Common myeloid progenitor, CD34-positive (primary cell): ENCODE measurements at places on chromosomes 5 and 9.

GRCh38 chr5:143041461-143041860 is 271.3 kb downstream of the ARHGAP26 start:
- no peak for DNase-seq
- no peaks in the 10 kb centered on the region for H3K4me1 ChIP-seq
- H3K4me3 ChIP-seq: no peak overlapping the region
- no peaks in the 10 kb centered on the region for H3K27me3 ChIP-seq
- no peak overlapping the region for H3K27ac ChIP-seq
- H3K36me3 ChIP-seq: peaks cover 12% of the 10 kb centered on the region

DNA sequence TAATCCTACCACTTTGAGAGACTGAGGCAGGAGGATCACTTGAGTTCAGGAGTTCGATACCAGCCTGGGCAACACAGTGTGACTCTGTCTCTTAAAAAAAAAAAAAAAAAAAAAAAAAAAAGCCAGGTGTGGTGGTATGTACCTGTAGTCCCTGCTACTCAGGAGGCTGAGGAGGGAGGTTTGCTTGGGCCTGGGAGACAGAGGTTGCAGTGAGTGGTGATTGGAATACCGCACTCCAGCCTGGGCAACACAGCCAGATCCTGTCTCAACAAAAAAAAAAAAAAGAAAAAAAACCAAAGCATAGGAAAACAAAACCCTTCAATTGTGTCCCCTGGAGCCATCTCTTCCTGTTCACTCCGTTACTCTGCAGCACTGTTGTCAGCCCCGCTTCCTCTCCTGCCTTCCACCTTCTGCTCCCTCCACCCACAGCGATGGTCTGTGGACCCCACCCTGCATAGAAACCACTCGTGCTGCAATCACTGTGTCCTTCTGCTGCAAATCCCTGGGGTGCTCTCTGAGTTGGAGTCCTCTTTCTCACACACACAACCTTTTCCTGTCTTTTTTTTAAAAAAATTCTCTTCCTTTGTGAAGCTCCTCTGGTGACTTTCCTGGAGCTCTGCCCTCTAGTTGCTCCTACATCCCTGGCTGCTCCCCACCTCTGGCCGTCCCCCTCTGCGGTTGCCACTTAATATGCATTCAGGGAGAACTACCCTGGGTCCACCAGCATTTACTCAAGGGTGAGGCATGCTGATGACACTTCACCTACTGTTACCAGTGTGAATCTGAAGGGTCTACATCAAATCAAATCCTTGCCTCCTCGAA is 22.2 kb downstream of the CCT5 start:
- H3K36me3 ChIP-seq: no peaks in the 10 kb centered on the region
- H3K27me3 ChIP-seq: no peaks in the 10 kb centered on the region
- no peak overlapping the region for H3K27ac ChIP-seq
- DNase-seq: no peak

GRCh38 chr9:96556701-96557461 is 62.8 kb downstream of the CDC14B start:
- H3K36me3 ChIP-seq: no peaks in the 10 kb centered on the region
- H3K4me3 ChIP-seq: no peak overlapping the region
- H3K27ac ChIP-seq: no peak overlapping the region
- peaks cover 4% of the 10 kb centered on the region for H3K4me1 ChIP-seq

GRCh38 chr5:51488803-51489642 is 105.8 kb downstream of the ISL1 start:
- H3K4me3 ChIP-seq: no peak overlapping the region
- no peak overlapping the region for H3K27ac ChIP-seq
- DNase-seq: no peak
- no peaks in the 10 kb centered on the region for H3K27me3 ChIP-seq
- H3K4me1 ChIP-seq: no peaks in the 10 kb centered on the region
- no peaks in the 10 kb centered on the region for H3K36me3 ChIP-seq

DNA sequence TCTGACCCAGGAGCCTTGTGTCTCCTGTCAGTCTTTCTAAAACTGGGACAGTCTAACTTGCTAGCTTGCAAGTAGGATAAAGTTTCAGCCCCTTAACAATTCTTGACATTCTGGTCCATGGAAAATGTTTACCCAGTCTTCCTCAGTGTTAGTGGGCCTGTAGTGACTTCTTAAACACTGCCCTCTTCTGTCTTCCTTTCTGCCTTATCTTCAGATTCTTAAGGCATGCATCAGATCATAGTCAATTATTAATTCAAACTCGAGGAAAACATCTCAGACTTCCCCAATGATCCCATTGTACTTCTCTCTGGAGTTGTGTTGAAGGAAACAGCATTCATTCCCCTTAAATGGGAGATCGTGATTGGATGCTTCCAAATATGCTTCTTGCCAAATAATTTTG is 1199.8 kb downstream of the DTWD2 start:
- DNase-seq: peak; percentile 2
- no peak overlapping the region for H3K27ac ChIP-seq
- H3K36me3 ChIP-seq: no peaks in the 10 kb centered on the region
- H3K4me1 ChIP-seq: no peaks in the 10 kb centered on the region
- H3K27me3 ChIP-seq: no peaks in the 10 kb centered on the region

DNA sequence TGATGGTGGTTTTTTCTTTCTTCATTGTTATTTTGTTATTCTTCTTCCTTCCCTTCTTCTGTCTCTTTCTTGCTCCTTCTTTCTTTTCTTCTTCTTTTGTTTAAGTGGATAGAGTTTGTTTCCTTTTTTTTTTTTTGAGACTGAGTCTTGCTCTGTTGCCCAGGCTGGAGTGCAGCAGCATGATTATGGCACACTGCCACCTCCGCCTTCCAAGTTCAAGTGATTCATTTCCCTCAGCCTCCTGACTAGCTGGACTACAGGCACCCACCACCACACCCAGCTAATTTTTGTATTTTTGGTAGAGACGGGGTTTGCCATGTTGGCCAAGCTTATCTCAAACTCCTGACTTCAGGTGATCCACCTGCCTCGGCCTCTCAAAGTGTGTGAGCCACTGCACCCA is 40.3 kb downstream of the JAK2 start:
- H3K36me3 ChIP-seq: peaks cover 46% of the 10 kb centered on the region
- DNase-seq: no peak
- H3K27ac ChIP-seq: no peak overlapping the region
- H3K4me3 ChIP-seq: no peak overlapping the region
- no peaks in the 10 kb centered on the region for H3K4me1 ChIP-seq

- no peak within 1 kb of the TSS for H3K27ac ChIP-seq
- no peaks in the 10 kb centered on the region for H3K36me3 ChIP-seq
- H3K27me3 ChIP-seq: peaks cover 6% of the 10 kb centered on the region
- no peaks in the 10 kb centered on the region for H3K4me1 ChIP-seq
- DNase-seq: peak; percentile 96
These were observed at the start of gene NSG2 for GRCh38 chr5:174045470-174046025. NSG2 (plus strand) TSS chr5:174045706; CDS start chr5:174046756, 1,050 bp downstream.

DNA sequence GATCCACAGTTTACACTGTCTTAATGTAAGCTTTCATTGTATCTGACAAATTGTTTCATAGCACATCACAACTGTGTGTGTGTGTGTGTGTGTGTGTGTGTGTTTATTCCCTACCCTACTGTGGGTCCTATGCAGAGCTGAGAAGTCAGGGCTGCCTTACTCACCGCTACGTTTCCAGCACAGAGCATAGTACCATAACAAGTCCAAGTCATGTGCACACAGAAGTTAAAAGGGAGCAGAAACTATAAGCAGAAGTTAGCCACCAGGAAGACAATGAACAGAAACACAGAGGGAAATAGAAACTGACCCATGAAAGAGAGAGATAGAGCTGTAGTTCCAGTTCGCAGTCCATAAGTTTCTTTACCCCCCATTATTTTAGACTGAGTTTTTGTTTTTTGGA is 38.2 kb upstream of the DMXL1 start:
- no peaks in the 10 kb centered on the region for H3K27me3 ChIP-seq
- H3K4me3 ChIP-seq: no peak overlapping the region
- H3K4me1 ChIP-seq: peaks cover 3% of the 10 kb centered on the region
- H3K36me3 ChIP-seq: no peaks in the 10 kb centered on the region
- peak; percentile 53 for DNase-seq

- DNase-seq: no peak
- no peaks in the 10 kb centered on the region for H3K27me3 ChIP-seq
- H3K4me1 ChIP-seq: no peaks in the 10 kb centered on the region
- no peak overlapping the region for H3K27ac ChIP-seq
- H3K4me3 ChIP-seq: no peak overlapping the region
- H3K36me3 ChIP-seq: no peaks in the 10 kb centered on the region
These were observed 155.5 kb upstream of the PPP1R2B start for GRCh38 chr5:156694598-156694997.

DNA sequence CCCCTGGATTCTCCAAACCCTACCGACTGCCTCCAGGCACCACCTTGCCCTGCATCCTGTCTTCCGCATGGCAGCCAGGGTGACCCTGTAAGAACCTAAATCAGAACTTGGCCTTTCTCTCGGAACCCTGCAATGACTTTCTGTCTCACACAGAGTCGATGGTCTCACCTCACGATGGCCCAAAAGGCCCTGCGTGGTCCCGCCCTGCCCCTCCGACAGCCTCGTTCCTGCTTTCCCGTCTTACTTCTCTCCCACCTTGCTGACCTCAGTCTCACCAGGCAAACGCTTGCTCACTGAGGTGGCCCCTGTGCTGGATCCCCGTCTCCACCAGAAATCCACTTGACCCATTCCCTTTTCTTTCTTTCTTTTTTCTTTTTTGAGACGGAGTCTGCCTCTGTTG is 142.7 kb upstream of the PHYKPL start:
- H3K36me3 ChIP-seq: no peaks in the 10 kb centered on the region
- H3K27me3 ChIP-seq: peaks cover 9% of the 10 kb centered on the region
- no peaks in the 10 kb centered on the region for H3K4me1 ChIP-seq

- DNase-seq: no peak
- H3K27me3 ChIP-seq: no peaks in the 10 kb centered on the region
- H3K4me1 ChIP-seq: no peaks in the 10 kb centered on the region
- H3K4me3 ChIP-seq: no peak overlapping the region
These were observed 233.3 kb upstream of the ADAMTS16 start for GRCh38 chr5:4906786-4907185.

GRCh38 chr9:129750013-129750638 is 2.7 kb downstream of the PTGES start:
- peaks cover 25% of the 10 kb centered on the region for H3K27me3 ChIP-seq
- no peak overlapping the region for H3K27ac ChIP-seq
- peaks cover 10% of the 10 kb centered on the region for H3K4me1 ChIP-seq
- H3K4me3 ChIP-seq: no peak overlapping the region
- H3K36me3 ChIP-seq: no peaks in the 10 kb centered on the region

DNA sequence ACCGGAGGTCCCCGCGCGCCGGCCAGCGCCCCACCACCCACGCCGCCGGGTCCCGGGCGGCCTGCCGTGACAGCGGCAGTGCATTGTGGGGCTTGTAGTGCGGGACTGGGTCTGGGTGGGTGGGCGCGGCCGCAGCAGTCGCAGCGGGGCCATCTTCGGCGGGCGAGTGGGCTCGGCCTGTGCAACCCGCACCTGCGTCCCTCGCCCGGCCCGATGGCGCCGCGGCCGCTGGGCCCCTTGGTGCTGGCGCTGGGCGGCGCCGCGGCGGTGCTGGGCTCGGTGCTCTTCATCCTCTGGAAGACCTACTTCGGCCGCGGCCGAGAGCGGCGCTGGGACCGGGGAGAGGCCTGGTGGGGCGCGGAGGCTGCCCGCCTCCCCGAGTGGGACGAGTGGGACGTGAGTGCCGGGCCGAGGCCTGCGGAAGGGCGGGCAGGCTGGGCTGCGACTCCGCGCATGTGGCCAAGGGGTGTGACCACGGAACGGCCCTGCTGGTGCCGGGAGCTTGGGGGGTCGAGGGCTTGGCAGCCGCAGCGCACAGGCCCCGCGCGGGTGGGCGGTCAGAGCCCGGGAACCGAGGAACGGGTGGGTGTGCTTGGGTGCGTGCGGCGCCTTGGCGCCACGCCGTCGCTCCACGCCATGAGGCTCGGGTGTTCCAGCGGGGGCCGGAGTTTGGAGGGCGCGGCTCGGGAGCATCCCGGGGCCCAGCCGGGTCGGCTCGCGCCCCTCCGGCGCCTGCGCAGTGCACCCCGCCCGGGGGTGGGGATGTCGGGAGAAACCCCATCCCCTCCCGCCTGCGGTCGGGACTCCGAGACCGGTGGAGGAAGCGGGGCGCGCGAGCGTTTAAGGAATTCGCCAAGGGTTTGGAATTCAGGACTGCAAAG is at the start of gene ARL10:
TSS of gene ARL10 (plus strand) at position 137 of the 881 bp plus-strand sequence. CDS start at position 214, 77 bp downstream.
- no peak within 1 kb of the TSS for H3K27ac ChIP-seq
- no peaks in the 10 kb centered on the region for H3K36me3 ChIP-seq
- DNase-seq: peak; percentile 17
- H3K4me1 ChIP-seq: peaks cover 26% of the 10 kb centered on the region

DNA sequence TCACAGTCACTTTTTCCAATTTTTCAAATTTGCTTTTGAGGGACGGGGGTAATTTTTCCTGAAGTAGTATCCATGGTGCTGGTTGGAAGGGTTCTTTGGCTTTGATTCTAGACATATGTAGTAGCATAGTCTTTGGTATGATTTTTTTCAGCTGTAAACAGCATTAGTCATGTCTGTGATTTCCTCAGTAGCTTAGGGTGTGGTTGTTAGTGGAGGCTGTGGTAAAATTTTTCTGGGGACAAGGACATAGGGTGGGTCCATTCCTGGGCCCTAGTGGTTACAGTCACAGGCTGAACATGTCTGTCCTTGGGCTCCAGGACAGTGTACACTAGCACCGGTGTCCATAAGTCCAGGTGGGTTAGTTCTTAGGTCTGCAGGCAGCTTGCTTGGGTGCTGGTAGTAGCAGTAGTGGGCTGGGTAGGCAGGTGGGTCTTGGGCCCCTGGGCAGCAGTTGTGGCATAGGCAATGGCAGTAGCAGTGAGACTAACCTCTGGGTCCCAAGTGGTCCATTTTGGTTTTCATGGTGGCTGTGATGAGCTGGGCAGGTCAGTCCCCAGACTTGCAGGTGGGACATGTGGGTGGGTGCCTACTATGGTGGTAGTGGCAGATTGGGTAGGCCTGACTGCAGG is 100.0 kb upstream of the CXCL14 start:
- H3K27ac ChIP-seq: no peak overlapping the region
- no peak for DNase-seq
- H3K4me3 ChIP-seq: no peak overlapping the region
- no peaks in the 10 kb centered on the region for H3K36me3 ChIP-seq

DNA sequence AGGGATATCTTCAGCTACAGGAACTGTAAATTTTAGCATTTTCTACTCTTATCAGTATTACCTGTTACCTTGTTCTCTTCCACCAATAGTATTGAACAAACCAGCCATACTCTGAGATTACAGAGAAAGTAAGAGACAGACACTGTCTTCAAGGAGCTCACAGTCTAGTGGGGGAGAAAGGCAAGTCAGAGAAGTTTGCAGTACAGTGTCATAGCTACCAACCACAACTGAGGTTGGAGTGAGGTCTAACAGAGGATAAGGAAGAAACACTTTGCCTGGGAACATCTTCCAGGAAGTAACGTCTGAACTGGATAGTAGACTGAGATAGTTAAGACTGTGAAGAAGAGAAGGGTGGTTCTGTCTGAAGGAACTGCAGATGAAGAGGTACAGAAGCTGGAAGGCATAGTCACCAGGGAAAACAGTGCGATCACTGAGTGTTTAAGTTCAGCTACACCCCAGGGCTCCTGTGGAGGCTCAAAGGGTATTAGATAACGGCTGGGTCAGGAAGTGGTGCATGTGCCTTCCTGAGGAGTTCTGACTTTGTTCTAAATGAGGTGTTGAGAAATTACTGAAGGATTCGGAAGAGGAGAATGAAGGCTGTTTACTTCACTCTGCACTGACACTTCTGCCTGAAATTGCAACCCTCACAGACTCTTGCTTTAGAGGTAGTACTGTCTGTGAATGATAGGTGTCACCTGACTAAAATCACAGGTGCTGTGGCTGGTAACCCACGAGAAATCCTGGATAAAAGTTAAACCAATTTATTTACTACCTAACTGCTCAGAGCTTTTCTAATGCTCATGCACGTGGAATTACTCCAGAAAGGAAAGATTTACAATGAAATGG is 841.6 kb downstream of the MAT2B start:
- H3K36me3 ChIP-seq: no peaks in the 10 kb centered on the region
- H3K4me3 ChIP-seq: no peak overlapping the region
- H3K4me1 ChIP-seq: no peaks in the 10 kb centered on the region
